ENCODE measurements at places on chromosomes 16 and 17.

DNA sequence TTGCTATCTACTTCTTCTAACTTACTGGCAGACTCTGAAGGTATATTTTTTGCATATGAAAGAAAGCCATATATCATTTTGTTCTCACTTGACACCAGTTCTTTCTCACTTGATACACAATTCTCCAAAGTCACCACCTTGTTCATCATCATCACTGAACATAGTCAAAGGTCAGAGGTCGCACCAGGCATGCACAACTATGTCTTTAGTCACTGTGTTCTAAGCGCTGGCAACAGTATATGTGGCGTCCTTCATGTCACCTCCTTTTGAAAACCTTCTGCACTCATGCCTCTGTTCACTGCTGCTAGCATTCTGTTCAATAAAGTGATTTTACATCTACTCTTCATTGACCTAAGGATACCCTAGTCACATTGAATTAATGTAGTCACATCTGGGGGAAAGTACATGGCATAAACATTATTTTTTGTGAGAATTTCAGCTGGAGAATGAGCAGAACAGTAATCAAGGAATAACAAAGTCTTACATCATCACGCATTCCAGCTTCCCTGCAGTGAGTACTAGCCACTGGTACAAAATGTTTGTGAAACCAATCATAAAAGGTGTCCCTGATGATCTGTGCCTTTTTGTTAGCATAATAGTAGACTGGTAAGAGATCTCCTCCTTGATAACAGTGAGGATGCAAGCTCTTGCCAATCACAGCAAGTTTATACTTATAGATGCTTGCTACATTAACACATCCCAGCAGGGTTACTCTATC, 20.5 kb upstream of the TBX4 start:
- no peak for DNase-seq

GRCh38 chr16:56985288-56985961, 3.9 kb upstream of the NLRC5 start:
- DNase-seq = no peak

GRCh38 chr17:62648251-62648955, 20.9 kb downstream of the MRC2 start:
- DNase-seq = no peak

DNA sequence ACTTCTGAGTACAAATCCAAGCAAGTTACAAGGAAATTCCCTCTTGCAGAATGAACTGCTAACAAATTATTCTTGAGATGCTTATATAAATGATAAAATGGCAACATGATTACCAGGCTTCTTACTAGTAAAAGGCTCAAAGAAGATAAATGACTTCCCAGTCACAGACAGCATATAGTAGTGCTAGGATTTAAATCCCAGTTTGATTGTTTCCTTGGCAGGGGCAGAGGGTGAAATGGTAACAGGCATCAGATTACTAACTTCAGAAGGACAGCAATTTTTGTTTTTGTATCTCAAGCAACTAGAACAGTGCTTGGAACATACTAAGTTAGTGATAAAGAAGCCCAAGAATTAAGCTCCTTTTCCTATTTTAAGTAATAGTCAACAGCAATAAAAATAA, 102.8 kb downstream of the SSH2 start:
- no peak for DNase-seq

DNA sequence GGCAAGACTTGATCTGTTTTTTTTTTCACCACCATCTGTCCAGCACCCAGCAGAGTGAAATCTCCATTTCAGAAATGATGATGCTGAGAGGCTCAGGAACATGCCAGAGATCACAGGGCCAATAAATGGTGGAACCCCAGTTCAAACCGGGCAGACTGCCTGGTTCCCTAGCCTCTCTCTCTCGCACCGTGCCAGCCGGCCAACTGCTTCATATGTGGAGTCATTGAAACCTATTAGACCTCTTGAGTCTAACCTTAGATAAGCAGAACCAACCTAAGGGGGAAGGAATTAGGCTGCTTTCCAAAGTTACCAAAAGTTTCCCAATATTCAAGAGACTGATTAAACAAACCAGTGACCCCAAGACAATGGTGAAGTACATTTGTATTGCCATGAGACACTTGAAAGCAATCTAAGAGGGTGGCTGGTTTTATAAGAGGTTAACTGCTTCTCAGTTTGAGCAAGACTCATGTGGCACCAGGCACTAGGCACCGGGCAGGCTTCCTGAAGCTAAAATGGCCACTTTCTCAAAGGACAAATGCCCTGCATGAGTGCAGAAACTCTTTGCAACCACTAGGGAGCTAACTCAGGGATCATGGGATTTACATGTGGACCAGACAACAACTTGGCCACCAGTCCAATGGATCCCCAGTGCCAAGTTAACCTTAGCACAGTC, 18.4 kb downstream of the TOX3 start:
- no peak for DNase-seq

- no peak for DNase-seq
These were observed 17.3 kb downstream of the COTL1 start for GRCh38 chr16:84600343-84601229.

GRCh38 chr17:1947229-1947742, 77.8 kb downstream of the RTN4RL1 start:
- DNase-seq = no peak

- no peak for DNase-seq
These were observed 255.5 kb downstream of the PRKCA start for GRCh38 chr17:66557886-66558285.

DNA sequence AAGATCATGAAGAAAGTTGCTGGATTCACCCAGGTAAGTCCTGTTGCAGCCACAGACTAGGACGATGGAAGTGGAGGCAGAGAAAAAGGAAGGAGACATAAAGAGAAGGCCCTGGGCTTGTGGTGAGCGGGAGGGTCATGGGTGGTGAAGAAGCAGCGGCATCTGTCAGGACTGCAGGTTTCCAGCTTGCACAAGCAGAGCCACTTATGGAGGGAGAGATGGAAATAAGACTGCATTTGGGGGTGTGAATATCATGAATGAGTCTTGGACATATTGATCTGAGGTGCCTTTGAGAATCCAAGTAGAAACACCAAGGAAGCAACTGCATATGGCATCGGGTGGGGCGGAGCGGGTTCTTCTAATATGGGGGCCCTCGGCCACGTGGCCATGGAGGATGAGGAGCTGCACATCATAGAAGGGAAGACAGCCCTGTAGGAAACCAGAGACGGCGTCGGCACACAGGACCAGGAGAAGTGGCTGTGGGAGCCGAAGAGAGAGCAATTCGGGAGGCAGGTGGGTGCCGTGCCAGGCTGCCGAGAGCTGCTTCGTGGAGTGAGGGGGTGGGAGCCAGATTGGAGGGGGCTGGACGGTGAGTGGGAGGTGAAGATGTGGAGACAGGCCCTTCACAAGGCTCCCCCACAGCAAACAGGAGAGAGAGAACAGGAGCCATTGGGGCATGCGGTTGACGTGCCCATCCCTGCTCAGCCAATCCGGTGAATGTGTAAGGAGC, 243.5 kb downstream of the GSG1L start:
- DNase-seq = no peak

- DNase-seq = no peak
These were observed 13.9 kb downstream of the USP7 start for GRCh38 chr16:8949536-8950418.

DNA sequence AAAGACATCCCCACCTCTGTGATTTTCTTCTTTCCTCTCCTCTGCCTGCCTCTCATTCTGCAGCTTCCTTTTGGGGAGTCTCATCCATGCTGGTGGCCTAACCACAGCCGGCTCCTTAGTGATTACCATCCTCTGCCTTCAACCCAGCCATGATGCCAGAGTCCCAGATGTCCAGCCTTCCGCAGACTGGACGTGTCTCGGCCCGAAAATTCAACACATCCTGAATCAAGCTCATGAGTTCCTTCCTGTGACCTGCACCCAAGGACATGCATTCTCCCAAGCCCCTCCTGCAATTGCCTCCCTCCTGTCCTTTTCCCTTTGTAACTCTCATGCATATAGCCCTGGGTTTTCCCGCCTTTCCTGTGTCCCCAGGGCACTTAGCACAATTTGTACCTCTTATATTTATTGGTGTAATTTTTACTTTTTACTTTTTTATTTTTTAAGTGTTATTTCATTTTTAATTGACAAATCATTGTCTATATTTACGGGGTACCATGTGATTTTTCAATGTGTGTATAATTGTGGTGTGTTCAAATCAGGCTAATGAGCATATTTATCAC, 1.2 kb upstream of the SLC13A5 start:
- DNase-seq = no peak

GRCh38 chr16:19771796-19772195, 53.7 kb downstream of the IQCK start:
- DNase-seq = no peak

GRCh38 chr16:53081032-53081424, 26.2 kb downstream of the CHD9 start:
- no peak for DNase-seq

DNA sequence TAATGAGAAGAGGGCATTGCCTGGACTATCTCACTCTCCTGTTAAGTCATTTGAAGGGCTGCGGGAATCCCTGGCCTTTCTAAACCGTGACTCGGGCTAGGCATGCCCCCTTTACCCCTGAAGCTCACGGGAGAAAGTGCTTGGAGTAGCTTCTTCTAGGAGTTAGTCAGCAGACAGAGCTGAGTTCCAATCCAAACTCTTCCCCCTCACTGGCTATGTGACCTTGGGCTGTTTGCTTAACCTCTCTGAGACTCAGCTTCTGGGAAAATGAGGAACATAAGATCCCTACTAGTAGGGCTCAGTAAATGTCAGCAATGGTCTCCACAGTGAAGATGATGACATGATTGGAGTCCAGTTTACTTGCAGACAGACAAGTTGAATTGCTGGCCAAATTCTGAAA, 5.7 kb upstream of the B9D1 start:
- DNase-seq = no peak

DNA sequence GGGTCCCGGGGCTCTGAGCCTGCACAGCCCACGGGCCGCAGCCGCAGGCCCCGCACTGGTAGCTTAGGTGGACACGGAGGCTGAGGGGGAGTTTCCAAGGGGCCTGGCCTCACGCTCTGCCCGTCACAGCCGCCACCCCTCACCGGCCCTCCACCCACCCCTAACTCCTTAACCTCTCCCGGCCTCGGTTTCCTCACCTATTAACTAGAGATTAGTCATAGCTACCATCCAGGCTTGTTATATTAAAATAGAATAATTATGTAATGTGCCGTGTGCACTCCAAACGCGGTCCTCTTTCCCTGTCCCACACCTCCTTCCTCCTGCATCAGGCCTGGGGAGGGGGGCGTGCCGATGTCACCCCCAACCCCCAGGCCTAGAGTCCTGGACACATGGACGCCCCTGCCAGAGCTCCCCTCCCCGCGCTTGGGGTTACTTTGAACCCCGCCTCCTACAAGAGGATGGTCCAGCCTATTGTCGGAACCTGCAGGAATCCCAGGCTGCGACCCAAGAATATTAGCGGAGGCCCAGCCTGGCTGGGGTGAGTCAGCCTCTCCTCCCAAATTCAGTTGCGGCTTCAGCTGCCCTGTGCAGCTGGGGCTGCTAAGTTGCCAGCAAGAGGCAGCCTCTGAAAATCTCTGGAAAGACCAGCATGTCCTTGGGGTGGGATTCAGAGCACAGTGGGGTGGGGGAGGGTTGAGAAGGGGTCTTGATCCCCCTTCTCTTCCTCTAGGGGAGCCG, 17.3 kb downstream of the SOCS3 start:
- DNase-seq = no peak

DNA sequence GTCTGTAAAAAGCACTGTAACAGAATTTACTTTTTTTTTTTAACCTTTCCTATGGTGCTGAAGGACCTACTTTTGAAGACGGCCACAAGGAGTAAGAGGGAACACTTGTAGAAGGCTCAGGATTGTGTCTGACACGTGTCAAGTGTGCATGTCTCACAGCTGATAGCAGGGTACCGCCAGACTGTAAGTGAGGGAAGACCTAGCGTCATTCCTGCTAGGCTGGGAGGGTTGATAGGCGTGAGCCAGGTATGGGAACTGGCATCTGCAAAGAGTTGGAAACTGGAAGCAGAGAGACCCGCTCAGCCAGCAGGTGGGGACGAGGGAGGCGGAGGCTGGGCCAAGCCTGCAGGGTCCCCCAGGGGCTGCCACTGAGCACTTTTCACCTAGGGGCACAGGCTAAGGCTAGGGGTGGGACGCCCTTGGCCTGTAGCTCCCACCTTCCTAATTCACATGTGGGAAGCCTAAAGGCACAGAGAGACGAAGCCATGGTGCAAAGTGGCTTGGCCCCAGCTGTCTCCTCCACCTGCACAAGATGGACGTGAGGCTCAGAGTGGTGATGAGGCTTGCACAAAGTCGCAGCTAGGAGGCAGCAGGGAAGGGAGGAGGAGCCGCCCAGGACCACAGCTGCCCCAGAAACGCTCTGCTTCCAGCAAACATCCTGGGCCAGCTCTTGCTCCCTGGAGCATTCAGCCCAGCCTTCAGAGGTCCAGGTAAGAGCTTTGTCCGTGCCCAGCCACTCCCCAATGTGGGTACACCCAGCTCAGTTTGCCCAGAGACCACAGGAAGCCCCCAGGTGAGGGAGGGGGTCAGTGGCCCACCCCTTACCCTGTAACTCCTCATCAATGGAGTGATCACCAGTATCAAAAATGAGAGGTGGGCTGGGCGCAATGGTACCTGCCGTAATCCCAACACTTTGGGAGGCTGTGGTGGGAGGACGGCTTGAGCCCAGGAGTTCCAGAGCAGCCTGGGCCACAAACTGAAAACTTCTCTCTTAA, 18.9 kb downstream of the VASN start:
- DNase-seq = no peak

DNA sequence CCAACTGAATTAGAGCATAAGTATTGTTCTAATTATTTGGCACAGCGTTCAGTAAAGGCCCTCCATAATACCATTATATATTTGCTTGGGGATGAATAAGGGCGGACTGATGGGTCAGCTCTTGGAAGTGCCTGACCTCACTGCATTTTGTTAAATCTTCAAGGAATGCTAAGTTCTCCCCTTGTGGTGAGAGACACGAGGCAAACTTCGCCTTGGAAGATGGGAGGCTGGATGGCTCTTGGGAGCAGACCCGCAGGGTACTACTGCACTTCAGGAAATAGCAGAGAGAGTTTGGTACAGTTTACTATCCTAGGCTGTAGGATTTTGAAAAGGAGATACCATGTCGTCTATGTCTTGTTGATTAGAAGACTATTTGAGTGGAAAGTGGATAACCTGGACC, 87.0 kb upstream of the RPRML start:
- DNase-seq = no peak

DNA sequence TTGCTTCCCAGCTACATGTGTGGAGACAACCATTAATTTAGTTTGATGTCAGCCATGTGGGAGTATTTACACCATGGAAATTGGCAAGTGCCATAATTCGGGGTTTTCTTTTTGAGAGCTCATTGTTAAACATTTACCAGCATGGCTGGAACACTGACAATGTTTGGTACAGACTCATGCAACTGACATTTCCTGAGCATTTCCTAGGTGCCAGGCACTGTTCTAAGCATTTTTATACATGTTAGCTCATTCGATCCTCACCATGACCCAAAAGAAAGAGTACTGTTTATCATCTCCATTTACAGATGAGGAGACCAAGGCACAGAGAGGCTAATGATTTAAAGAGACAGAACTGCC, 86.9 kb downstream of the FOXL1 start:
- DNase-seq = no peak

DNA sequence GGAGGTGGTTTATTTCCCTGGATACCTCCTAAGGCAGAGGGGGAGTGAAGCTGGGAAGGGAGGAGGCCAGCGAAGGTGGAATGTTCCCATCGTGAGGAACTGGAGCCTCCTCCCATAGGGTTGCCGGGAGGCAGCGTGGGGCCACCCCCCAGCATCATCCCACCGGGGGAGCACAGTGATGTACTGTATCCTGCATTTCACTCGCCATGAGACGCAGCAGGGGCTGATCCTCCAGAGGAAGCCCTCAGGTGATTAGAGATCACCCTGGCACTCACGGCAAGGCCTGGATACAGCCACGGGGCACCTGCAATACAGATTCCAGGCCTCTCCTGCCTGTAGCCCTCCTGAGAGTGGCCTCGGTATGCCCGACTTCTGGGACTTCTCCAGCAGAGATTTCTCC, 25.5 kb upstream of the BEAN1 start:
- no peak for DNase-seq
